ENCODE measurements at places on chromosomes 2 and 18.
A peak's percentile ranks its signal among the peaks of the same experiment; 100 is the strongest.

DNA sequence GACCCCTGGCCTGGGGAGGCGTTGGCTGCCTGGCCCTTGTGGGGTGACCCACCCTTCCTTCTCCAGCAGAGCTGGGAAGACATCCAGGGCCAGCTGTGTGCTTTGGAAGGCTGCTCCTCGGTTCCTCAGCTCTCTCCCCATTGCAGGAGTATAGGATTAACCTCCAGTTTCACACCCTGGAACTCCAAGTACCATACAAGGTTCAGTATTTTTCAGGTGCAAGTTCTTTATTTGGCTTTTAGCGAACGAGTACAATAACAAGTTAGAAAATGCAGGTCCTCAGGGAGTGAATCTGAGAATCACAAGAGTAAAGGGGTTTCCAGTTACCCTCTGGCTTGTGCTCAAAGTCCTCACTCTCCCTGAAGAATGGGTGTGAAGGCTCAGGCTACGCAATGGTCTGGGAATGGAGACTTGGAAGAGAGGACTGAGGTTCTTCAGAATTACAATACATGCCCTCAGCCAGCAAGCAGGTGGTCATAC lies 101.2 kb downstream of the APOB start:
- no peak for DNase-seq

- no peak for DNase-seq
These were observed 85.3 kb downstream of the FTCDNL1 start for GRCh38 chr2:199765646-199766045.

DNA sequence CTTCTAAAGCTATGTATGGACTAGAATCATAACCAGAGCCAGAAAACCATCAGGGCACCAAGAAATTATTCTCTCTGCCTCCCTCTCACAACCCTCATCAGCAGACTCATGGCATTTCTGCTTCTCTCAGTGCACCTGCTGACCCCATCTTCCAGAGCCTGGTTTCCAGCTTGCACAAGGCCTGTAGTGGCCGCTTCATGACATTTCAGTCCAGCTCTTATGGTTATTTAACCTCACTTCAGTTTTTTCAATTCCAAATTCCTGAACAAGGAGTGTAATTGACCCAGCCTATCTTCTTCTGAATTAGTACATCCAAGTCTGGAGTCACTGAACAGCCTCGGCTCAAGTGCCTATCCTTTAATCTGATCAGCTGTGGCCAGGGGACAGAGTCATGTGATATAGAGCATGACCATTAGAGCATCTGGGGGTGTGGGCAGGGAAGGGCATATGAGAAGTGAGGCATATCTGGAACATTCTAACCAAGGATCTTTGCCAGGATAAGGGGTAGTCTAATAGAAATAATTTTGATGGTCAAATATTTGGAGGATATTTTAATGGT lies 97.2 kb upstream of the TMEM17 start:
- DNase-seq = no peak

GRCh38 chr2:159086826-159087225 lies 118.4 kb downstream of the TANC1 start:
- no peak for DNase-seq

GRCh38 chr2:235005603-235006259 lies 53.9 kb downstream of the SH3BP4 start:
- no peak for DNase-seq

DNA sequence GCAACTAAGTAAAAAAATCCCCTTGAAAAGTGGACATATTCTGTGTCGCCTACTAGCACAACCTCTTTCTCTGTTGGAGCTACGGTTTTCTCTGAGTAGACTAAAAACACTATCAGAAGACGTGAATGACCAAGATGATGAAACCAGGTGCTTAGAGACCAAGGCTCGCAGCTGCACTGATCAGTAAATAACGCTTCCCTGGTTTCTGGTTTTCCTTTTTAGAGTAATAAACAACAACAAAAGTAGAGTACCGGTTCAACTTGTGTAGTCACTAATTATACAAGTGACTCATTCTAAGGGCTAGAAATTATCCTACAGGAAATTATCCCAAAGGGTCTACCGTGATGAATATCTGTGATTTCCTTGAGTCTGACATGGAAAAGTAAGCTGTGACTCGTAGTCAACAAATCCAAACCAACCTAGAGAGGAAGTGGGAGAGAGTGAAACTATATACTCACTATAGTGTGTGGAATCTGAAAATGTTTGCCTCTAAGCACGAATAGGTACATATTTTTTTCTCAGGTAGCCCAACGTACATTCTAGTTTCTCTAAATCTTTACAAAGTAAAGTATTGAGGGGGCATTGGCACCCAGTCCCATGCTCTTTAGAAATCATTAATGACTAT lies 17.8 kb downstream of the RASGRP3 start:
- DNase-seq = no peak

GRCh38 chr2:9299161-9300100 lies 92.8 kb downstream of the ASAP2 start:
- no peak for DNase-seq

DNA sequence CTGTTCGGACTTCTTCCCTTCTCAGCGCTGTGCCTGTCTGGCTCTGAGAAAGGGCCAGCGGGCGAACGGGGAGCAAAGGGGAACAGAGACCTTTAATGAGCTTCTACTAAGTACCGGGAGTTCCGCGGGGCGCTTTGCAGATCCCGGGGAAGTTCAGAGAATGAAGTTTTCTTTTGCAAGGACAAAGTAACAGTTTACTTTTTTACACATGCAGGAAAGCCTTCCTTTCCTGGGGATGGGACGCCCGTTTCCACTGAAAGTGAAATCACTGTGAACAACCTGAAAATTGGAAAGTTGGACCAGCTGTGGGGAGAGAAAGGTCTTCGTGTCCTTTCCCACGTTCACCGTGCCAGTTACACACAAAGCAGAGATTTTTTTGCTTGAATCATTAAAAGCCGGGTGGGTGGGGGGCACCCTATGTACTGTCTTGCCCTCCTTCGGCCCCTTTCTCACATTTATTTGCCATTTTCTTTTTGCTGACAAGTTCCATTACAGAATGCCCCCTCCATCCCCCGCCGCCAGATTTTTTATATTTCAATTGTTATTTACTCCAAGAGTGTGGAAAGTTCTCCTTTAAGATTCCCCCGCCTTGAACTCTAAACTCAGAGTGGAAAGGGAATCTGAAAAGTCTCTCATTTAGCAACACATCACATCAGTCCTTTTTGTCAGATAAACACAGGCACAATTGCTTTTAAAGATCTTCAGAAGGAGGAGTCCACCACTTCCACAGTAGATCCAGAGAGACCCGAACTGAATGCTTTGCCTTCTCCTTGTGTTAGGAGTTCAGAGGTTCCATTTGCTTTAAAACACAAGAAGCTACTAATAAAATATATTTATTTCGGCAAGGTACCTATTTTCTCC lies 1.1 kb upstream of the FN1 start:
- DNase-seq = peak; percentile 53

DNA sequence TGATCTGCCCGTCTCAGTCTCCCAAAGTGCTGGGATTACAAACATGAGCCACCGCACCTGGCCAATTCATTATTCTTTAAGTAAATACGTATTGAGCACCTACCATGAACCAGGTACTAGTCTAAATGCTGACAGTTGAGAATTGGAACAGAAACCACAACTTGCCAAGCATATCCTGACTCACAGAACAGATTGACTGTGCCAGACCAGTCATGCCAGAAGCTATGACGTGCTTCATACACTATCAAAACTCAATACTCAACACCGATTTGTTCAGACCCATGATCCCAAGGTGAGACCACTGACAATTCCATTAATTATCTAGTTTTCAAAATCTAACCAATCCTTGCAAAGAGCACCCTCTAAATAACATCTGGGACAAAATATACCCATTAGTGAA lies 148.6 kb downstream of the B3GNT2 start:
- DNase-seq = peak; percentile 42

- peak; percentile 67 for DNase-seq
These were observed 70.9 kb downstream of the NFATC1 start for GRCh38 chr18:79466591-79466990.

DNA sequence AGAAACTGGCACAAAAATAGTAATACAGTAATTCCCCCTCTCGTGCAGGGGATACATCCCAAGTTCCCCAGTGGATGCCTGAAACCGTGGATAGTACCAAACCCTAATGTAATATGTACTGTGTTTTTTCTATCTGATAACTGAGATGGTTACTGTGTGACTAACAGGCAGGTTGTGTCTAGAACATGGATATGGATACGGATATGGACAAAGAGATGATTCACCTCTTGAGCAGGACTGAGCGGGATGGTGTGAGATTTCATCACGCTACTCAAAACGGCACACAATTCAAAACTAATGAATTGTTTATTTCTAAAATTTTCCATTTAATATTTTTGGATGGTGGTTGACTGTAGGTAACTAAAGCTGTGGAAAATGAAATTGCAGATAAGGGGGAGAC lies 3.4 kb downstream of the MBD1 start:
- no peak for DNase-seq

- DNase-seq = no peak
These were observed 256.4 kb downstream of the CDCA7 start for GRCh38 chr2:173611121-173611520.

DNA sequence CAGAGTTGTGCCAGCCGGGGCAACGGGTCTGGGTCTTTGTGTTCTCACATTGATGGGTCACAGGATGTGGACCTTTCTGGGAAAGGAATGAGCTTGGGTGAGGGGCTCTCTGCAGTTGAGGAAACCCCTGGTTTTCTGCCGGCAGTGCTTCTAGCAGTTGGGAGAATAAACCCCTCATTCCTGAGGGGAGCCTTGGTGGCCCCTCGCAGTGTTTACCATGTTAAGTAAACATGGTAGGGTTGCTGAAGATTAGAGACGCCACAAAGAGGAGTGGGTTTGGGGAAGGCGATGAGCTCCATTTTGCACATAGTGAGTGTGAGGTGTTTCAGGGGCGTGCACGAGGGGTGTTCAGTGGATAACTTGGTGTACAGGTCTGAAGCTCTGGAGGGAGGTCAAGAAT lies 27.7 kb upstream of the PUM2 start:
- DNase-seq = no peak

- DNase-seq = no peak
These were observed 108.4 kb downstream of the FAM210A start for GRCh38 chr18:13617826-13618515.

DNA sequence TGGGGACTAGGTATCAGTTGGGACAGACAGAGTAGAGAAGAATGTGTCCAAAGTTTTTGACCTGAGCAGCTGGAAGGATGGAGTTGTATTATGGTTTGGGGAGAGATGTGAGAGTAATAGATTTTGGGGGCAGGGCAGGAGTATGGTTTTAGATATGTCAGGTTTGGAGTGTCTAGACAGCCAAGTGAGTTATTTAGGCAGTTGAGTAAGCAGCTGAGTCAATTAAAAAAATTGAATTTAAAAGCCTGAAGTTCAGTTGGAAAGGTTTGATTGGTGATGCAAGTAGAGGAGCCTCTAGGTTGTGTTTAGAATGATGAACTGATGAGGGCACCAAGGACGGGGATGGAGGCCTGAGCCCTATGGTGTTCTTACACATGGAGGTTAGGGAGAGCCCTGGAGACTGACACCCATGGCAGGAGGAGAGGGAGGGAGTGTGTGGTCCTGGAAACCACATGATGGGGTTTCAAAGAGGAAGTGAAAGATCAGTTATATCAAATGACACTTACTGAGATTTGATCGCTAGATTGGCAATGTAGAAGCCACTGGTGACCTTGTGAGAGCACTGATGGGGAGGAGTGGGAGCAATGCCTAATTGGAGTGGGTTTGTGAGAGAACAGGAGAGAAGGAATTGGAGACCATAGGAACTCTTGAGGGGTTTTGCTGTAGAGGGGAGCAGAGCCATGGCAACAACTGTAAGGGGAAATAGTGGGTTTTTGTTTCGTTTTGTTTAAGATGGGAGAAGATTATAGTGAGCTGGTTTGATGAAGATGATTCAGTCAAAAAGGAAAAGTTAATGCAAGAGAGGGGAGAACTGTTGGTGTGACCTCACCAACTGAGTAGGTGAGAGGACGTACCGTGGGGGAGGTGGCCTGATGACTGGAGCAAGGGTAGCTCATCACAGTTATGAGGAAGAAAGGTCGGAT lies 10.3 kb downstream of the ITGA6 start:
- peak; percentile 24 for DNase-seq

- DNase-seq = no peak
These were observed 12.7 kb downstream of the DGUOK start for GRCh38 chr2:73939419-73939818.

DNA sequence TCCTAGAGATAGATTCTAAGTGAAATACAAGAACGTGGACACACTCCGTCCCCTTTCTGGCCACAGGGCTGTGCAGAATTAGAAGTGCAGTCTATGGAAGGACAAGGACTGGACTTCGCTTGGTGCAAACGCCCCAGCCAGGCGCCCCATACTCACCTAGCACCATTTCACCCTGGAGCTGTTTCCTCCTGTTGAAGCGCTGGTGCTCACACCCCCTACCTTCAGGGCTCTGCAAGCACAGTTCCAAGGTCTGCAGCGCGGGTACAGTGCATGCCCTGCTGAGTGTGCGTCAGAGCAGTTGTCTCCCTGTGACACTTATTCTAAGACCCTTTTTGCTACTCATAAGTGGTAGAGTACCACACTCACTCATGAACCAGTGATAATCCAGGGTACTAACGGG lies 3.0 kb downstream of the HPCAL1 start:
- DNase-seq = no peak

GRCh38 chr2:174341293-174341994 lies 6.7 kb downstream of the SP9 start:
- peak; percentile 90 for DNase-seq

DNA sequence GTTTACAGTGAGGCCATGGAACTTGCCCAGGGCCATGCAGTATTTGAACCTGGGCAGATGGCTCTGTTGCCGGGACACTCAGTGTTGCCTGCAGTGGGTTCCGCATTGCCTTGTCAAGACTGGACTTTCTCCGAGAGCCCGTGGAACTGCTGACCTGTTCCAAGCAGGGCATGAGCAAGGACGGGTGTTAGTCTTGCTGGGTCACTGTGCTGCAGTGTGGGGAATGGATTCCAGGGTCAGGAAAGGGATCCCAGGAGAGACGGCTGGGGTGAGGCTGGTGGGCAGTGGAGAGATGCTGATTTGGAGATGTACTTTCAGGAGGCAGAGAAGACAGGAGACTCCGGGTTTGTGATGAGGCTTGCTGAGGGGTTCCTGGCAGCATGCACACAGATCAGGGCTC lies 348.7 kb upstream of the HS6ST1 start:
- DNase-seq = no peak

DNA sequence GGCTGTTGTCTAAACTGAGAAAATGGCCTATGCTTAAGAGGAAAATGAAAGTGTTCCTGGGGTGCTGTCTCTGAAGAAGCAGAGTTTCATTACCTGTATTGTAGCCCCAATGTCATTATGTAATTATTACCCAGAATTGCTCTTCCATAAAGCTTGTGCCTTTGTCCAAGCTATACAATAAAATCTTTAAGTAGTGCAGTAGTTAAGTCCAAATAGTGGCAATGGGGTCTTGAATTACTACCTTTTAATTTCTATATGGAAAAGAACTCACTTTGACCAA lies 13.8 kb upstream of the ALLC start:
- no peak for DNase-seq

GRCh38 chr2:180325416-180326120 lies 318.5 kb upstream of the CWC22 start:
- DNase-seq = no peak

- DNase-seq = no peak
These were observed 275.8 kb downstream of the KCNS3 start for GRCh38 chr2:18154259-18154658.

All from GM13977 (cell line).